ENCODE measurements at places on chromosomes 3 and 15. TPM values are rescaled to one million over a fixed set of nuclear protein-coding genes. Genes with fewer than 3 reads are reported as not detected.

EPB42 gene
- total RNA-seq, result not detected

EAF2 gene
- total RNA-seq, result 3.5 TPM

DNA sequence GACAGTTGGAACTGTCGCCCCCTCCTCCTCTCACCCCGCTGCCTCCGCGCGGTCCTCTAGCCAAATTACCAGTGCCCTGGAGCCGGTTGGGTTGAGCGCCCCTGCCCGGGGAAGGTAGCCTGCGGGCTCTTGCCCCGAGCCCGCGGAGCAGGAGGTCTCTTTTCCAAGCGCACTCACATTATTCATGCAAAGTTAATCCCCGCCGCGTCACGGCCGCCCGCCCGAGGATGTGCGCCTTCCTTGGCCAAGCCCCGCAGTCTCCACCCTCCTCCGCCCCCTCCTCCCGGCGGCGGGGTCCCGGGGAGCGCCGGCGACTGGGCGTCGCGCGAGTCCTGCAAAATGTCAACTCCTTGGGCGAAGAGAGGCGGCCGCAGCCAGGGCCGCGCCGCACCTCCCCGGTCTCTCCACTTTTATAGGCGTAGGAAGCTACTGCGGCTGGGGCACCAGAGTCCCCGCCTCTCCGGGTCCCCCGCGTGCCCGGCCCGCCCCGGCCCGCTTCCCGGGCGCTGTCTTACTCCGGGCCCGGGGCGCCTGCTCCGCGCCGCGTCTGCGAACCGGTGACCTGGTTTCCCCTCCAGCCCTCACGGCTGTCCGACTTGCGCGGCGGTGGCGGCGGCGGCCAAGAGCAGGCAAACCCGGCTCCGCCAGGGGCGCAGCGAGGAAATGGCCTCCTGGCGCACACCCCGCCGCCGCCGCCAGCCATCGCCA, at the start of gene THRB:
THRB (minus strand) TSS at position 233 of the 708 bp plus-strand sequence.
- DNase-seq, result peak; percentile 90

- DNase-seq, result no peak
Observed at GRCh38 chr3:45259133-45259532, 33.0 kb upstream of the TMEM158 start.

DNA sequence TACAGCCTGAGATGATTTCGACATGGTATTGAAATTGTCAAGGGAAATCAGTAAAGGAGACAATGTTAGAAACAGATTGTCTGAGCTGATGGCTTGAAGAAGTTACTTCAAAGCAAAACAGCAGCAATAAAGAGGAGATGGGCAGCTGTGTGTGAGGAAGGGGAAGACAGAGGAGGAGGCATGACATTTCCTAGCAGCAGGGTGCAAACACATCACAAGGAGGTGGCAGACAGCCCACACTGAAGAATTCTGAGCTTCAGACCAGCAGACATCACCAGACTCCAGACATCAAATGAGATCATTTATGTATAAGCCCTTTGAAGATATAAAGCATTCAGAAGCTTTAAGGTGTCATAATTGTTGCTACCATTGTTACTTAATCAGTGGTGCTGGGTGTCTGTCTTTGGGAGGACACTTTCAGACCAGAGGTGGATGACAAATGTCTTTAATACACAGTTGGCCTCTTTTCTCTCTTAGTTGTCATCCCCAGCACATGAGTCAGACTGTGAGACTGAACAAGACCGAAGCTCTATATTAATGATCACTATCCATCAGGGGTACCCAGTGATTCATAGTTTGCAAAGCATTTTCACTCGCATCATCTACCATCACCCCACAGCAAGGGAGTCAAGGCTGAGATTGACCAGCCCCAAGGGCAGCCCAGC, 203.9 kb downstream of the MINAR1 start:
- peak; percentile 85 for DNase-seq

- peak; percentile 55 for DNase-seq
Observed at GRCh38 chr3:66010739-66011655, 27.7 kb downstream of the MAGI1 start.

NEK10 gene
- 0.42 TPM for total RNA-seq

GRCh38 chr3:11422291-11422690, 150.1 kb downstream of the ATG7 start:
- DNase-seq, result no peak

DNA sequence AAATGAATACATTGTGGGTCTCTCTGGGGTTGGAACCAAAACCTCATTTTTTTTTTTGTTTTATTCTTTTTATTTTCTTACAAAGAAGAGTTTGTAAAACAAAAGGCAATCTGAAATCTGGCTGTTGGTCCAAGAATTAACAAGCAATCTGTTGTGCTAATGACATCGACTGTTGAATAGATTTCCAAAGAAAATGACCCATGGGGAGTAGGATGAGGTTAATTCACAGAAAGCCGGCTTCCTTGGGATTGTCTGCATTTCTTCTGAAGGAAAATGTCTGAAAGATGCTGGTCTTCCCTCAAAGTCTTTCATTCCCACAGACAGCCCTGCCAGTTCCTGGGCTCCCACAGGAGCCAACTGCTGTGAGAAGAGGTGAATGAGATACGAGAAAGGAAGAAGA, 92.9 kb downstream of the LRRC3B start:
- no peak for DNase-seq

- DNase-seq, result peak; percentile 93
Observed at GRCh38 chr15:92097474-92098178, 244.1 kb downstream of the SLCO3A1 start.

- no peak for DNase-seq
Observed at GRCh38 chr3:23459889-23460546, 256.9 kb downstream of the UBE2E2 start.

- no peak for DNase-seq
Observed at GRCh38 chr3:172625404-172625803, 85.5 kb downstream of the NCEH1 start.

SCAANT1 gene
- not detected for total RNA-seq

- no peak for DNase-seq
Observed at GRCh38 chr3:21745966-21746365, 5.0 kb downstream of the ZNF385D start.

AGBL1 gene
- total RNA-seq, result not detected
